ENCODE measurements at places on chromosomes 5 and 9.
A peak's percentile ranks its signal among the peaks of the same experiment; 100 is the strongest.

DNA sequence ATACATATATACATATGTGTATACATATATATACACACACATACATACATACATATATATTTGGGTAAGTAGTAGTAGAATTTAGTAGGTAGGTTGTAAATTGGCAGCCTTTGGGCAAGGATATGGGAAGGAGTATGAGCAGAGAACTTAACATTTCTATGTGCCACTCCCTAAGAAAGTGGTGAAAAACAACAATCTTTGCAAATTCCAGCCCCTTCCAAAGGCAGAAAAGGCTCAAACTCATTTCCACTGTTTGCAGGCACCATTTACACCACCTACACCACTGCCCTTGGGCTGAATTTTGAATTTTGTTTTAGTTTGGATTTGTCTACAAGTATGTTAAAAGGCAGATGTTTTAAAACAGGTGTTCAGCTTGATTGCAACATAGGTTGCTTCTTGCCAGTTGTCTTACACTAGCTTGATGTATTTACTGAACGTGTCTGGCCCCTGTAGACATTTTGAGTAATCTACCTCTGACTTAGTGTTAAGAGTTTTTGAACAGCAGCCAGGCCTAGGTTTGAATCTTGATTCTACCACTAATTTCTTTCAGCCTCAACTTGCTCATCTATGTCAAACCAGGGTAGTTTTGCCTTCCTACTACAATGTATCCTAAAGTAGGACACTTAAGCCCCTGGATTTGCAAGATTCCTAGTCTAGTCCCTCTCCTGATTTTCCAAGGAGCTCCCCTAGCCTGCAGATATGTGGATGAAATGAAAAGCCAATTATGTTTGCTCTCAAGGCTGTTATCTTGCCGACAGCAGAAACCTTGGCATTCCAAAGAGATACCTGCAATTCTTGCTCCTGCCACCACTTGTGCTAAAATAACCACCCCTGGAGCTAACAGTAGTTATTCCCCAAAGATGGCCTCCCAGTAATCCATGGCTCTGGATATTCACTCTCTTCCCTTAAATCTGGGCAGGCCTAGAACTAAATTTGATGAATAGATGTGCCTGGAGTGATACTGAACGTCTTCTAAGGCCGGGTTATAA, 156.2 kb upstream of the SLC44A1 start:
- no peak for DNase-seq

- DNase-seq, result no peak
These were observed 22.5 kb downstream of the RANBP3L start for GRCh38 chr5:36279054-36279698.

DNA sequence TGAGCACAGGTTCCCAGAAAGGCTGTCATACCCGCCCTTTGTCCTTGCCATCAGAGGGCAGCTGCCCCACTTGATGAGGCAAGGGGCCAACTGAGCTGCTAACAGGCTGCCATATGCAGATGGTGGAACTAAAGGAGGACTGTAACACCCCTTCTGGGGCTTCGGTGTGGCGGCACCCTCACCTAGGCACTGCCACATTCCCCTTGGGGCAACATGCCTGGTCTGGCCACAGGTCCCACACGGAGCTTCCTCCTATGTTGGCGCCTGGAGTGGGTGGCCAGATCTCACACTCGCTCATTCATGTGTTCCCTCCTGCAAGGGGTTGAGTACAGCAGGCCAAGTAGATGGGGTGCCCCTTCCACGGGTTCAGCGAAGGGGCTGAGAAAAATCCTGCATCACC, 777.4 kb upstream of the CHD1 start:
- DNase-seq, result no peak

- peak; percentile 29 for DNase-seq
These were observed 6.9 kb upstream of the OTP start for GRCh38 chr5:77645158-77645994.

GRCh38 chr9:135770203-135770535, 68.2 kb downstream of the KCNT1 start:
- no peak for DNase-seq

DNA sequence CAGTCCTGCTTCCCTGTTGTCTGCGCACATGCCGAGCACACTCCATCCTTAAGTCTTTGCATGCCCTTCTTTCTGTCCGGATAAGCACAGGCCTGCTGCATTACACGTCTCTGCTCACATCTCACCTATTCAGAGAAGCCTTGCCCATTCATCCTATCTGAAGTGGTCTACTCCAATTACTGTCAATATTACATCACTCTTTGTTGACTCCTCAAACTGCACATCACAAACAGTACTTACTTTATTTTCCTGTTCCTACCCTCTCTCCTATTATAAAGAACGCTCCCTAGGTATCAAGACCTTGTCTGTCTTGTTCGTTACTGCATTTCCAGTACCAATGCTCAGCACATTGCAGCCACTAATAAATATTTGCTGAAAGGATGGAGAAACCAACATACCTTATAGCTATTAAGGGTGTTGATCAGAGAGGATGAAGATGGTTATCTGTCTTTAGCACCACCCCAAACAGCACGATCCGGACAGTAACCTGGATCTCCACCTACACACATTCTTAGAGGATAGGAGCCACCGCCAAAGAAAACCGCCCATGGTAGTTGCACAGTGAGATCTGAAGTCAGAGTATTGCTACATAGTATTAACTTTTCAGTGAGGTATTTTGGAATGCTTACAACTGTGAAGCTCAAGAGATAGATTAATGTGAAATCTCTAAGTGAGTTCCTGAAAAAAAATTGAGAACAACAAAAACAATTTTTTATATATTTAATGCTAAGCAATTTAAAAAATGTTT, 1.6 kb upstream of the PRRC1 start:
- DNase-seq, result no peak

- DNase-seq, result no peak
These were observed 30.1 kb downstream of the IPPK start for GRCh38 chr9:92639791-92640271.

DNA sequence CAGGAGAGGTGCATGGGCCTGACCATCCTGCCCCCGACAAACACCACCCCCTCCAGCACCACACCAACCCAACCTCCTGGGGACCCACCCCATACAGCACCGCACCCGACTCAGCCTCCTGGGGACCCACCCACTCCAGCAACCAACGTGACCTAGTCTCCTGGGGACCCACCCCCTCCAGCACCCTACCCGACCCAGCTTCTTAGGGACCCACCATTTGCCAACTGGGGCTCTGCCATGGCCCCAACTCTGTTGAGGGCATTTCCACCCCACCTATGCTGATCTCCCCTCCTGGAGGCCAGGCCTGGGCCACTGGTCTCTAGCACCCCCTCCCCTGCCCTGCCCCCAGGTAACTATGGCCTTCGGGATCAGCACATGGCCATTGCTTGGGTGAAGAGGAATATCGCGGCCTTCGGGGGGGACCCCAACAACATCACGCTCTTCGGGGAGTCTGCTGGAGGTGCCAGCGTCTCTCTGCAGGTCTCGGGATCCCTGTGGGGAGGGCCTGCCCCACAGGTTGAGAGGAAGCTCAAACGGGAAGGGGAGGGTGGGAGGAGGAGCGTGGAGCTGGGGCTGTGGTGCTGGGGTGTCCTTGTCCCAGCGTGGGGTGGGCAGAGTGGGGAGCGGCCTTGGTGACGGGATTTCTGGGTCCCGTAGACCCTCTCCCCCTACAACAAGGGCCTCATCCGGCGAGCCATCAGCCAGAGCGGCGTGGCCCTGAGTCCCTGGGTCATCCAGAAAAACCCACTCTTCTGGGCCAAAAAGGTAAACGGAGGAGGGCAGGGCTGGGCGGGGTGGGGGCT, 4.6 kb downstream of the CEL start:
- DNase-seq, result no peak

GRCh38 chr5:56354836-56355235, 121.7 kb upstream of the ANKRD55 start:
- no peak for DNase-seq

GRCh38 chr9:34451545-34451944, 6.8 kb downstream of the FAM219A start:
- DNase-seq, result peak; percentile 23

GRCh38 chr9:127783111-127784008, 2.5 kb upstream of the CDK9 start:
- no peak for DNase-seq

DNA sequence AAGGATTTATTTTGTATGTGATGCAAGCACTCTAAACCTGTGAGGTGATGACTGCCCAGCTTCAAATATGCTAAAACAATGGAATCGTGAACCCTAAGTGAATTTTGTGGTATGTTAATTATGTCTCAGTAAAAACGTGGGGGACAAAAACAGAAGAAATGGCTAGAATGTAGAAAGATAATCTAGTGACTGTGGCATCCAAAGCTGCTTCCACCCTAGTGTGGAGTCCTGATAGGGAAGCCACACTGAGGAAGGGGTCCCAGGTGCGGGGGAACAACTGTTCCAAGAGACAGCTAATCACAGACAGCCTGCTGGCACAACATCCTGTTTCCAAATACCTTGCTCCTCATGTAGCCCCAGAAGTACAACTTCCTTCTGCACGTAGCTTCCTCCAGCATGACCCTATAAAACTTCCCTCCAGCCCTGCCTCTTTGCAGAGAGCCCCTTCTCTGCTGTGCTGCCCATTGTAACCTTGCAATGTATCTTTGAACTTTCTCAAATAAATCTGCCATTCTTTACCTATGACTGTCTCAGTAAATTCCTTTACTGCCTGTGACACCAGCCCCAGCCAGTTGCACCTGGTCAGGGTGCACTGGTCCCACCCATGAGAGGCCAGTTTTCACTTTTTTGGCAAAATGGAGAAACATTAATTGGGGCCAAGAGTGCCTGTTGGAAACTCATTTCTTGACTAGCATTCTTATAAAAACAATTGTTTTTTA, 4.9 kb downstream of the GMCL2 start:
- DNase-seq, result no peak

- DNase-seq, result peak; percentile 9
These were observed 43.6 kb downstream of the GAS1 start for GRCh38 chr9:86903734-86904085.

- no peak for DNase-seq
These were observed 8.7 kb upstream of the HAPLN1 start for GRCh38 chr5:83729362-83729761.

- DNase-seq, result no peak
These were observed 53.7 kb downstream of the GGTA1 start for GRCh38 chr9:121445986-121446385.

DNA sequence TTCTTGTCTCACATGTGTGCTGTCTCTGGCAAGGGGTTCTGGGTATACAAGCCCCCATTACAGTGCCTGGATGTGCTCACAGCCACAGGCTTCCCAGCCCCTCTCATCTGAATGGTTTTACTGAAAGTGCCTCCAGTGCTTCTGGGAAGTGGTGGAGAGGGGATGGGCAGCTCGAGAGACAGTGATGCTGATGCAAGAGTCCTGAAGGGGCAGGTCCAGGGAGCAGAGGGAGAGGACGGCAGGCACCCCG, 93.5 kb downstream of the PHF2 start:
- DNase-seq, result peak; percentile 14

DNA sequence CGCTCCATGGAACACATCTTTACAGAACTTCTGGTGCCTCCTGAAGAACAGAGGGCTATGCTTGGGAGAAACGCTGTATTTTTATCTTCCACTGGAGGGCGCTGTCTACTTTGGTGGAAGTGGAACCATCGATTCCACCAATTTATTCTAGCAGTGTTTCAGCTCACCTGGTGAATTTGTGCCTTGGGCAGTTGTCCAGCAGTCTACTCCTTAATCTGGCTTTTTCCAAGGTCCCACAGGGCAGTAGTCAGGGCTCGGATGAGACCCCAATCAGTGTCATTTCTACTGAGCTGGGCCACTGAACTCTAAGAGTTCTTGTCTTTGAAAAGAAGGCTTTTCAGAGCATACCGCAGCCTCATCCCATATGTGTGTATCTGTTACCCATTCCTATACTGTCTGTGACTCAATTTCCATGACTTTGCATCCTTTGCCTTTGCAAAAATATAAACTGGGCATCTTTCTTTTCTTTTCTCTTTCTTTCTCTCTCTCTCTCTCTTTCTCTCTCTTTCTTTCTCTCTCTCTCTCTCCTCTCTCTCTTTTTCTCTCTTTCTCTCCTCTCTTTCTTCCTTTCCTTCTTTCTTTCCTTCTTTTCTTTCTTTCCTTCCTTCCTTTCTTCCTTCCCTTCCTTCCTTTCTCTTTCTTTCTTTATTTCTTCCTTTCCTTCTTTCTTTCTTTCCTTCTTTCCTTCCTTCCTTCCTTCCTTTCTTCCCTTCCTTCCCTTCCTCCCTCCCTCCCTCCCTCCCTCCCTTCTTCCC, 138.4 kb upstream of the ZNF618 start:
- peak; percentile 53 for DNase-seq

DNA sequence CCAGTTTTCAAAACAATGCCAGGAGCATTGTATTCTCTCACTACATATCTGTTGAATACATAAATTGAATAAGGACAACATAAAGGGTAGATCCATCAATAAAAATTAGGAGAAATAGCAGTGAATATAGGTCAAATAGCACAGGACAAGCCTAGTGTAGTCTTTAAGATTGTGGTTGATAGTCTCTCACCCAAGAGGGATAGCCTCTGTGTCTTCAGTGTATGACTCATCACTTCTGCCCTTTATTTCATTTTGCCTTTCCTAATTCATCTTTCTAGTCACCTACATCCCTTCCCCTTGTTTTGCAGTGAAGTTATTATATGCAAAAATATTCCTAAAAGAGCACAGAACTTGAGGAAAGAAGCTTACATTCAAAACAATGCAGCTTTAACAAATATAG, 335.0 kb upstream of the TUSC1 start:
- peak; percentile 42 for DNase-seq

DNA sequence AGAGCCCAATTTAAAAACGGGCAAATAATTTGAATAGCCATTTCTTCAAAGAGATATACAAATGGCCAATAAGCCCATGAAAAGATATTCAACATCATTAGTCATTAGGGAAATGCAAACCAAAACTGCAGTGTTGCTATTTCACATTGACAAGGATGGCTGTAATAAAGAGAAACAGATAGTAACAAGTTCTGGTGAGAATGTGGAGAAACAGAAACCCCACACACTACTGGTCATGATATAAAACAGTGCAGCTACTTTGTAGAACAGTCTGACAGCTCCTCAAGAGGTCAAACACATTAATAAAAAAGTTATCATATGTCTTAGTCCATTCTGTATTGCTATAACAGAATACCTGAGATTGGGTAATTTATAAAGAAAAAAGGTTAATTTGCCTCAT, 237.0 kb upstream of the GRAMD2B start:
- no peak for DNase-seq

DNA sequence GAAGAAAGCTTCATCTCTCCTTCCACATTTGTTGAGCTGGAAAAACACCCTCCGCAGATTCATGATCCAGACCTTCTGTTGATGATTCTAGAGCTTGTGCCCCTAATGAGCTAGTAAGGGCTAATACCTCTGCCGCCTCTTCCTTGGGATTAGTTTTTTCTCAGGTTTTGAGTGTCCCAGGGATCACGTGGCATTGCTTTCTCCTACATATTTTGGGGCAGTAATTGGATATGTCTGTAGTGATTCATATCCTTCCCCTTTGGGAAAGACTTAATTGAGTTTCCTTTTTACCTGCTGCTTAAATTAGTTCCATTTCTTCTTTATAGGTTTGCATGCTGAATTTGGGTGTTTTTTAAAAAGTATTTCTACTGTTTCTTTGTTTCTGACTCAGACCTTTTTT, 143.9 kb downstream of the GOLPH3 start:
- peak; percentile 27 for DNase-seq

- DNase-seq, result no peak
These were observed 23.7 kb upstream of the MINAR2 start for GRCh38 chr5:129724222-129724621.
